ENCODE measurements at places on chromosomes 3 and 15. TPM values are rescaled to one million over a fixed set of nuclear protein-coding genes. Genes with fewer than 3 reads are reported as not detected.

The MOBP gene
- total RNA-seq, result not detected

The SLC9A9 gene
- 1.6 TPM for total RNA-seq

The SERPINI2 gene
- total RNA-seq, result not detected

GRCh38 chr15:81851757-81852156 is 194.1 kb downstream of the MEX3B start:
- H3K4me1 ChIP-seq, result no peaks in the 10 kb centered on the region
- no peak overlapping the region for H3K27ac ChIP-seq
- no peak overlapping the region for H3K4me3 ChIP-seq
- H3K27me3 ChIP-seq, result no peaks in the 10 kb centered on the region

GRCh38 chr15:51448622-51449399 is 107.4 kb downstream of the GLDN start:
- no peak overlapping the region for H3K27ac ChIP-seq
- no peak for DNase-seq
- H3K27me3 ChIP-seq, result no peaks in the 10 kb centered on the region

DNA sequence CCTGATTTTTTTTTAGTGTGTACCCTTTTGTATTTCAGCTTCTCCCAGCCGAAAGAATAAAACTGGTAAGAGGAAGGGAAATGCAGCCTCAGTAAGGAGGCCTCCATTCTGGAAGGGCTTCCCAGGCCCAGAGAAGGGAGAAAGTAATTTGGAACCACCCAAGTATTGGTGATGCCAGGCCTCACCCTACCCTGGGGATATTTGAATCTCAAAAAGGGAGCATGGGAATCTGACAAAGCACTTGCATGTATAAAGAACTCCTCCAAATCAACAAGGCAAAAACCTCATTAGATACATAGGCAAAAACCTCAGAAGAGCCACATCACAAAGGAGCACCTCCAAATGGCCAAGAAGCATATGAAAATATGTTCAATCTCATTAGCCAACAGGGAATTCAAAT is 68.8 kb upstream of the GLCE start:
- no peak overlapping the region for H3K4me3 ChIP-seq
- no peaks in the 10 kb centered on the region for H3K36me3 ChIP-seq
- no peak for DNase-seq
- no peaks in the 10 kb centered on the region for H3K4me1 ChIP-seq
- H3K27ac ChIP-seq, result no peak overlapping the region

GRCh38 chr3:71260782-71261181 is 322.7 kb downstream of the FOXP1 start:
- no peak overlapping the region for H3K27ac ChIP-seq
- peaks cover 62% of the 10 kb centered on the region for H3K4me1 ChIP-seq
- peaks cover 17% of the 10 kb centered on the region for H3K36me3 ChIP-seq
- H3K4me3 ChIP-seq, result no peak overlapping the region
- DNase-seq, result no peak

Data from activated CD4-positive, alpha-beta memory T cell treated with anti-CD3 and anti-CD28 coated beads for 36 hours (primary cell).